ENCODE measurements at places on chromosomes 7 and 10.

GRCh38 chr7:87339373-87339897, 6.0 kb upstream of the CROT start:
- DNase-seq: no peak

GRCh38 chr7:105149827-105150226, 135.8 kb downstream of the KMT2E start:
- peak; percentile 39 for DNase-seq

DNA sequence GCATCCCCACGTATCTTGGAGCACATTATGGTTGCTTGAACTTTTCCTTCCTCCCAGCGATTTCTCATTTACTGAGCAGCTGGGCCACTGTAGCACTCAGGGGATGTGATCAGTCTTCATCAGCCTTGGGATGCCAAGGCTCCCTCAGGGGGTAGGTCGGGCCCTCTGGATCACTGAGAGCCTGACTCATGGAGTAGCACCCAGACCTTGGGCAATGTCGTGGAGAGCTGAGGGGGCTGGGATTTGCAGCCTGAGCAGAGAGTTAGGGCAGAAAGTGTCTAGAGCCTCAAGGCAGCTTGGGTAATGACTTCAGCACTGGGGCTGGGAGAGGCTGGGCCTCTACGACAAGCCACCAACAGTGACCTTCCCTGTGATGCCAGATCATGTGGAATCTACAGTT, 86.5 kb upstream of the CXCL12 start:
- DNase-seq: no peak

- no peak for DNase-seq
Observed at GRCh38 chr10:116476461-116476860, 48.8 kb downstream of the PNLIPRP3 start.

DNA sequence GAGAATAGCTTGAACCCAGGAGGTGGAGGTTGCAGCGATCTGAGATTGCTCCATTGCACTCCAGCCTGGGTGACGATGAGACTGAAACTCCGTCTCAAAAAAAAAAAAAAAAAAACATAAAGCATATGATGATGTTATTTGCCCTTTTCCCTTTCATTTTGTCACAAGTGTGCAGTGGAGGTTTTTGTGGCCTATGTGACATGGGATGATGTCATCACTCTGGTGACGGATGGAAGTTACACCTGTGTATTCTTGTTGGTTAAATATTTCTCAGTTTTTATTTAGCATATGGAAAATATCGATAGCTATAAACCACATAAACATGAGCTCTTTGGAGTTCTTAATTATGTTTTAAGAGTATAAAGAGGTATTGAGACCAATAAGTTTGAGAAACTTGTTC, 71.8 kb upstream of the EMX2 start:
- no peak for DNase-seq

DNA sequence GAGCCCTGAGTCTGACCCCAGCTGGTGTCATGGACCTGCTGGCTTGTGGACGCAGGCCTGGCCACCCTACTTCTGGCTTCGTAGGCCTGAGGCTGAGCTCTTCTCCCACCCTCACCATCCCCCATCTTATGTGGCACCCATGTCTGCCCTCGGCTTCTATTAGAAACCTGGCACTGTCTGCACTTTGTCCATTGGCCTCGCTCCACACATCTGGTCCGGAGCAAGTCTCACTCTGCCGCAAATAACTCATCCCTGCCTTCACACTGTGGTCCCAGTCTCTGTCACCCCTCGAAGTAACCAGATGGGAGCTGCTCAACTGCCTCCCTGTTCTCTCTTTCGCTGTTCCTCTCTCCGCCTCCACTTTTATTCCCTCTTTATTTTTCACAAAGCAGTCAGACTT, 78.6 kb downstream of the TRRAP start:
- no peak for DNase-seq

DNA sequence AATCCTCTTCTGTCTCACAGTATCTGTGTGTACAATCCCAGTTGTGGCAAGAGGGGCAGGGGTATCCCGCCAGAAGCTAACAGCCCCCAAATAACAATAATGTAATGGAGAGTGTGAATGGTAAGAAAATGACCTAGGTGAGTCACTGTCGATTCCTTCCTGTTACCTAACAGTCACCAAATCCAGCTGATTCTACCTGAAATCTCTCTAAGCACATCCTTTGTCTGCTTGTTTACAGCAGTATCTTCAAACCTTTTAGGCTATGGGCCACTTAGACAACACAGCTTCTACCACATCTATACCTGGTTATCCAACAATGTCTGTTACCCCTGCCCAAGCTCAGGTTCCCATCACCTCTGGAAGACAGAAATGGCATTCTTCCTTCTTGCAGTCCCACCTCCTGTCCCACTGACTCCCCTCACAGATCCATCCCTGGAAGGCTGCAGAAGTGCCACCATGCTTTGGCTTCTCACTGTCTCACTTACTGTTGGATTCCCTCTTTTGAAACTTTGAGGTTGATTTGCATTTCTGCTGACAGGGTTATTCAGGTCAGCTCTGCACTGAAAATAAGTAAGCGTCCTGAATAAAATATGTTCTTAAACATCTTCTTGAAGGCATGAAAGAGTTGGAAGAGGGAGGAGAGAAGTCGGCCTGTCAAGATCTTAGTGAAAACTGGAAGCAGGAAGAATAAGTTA, 13.1 kb downstream of the PIP4K2A start:
- no peak for DNase-seq

DNA sequence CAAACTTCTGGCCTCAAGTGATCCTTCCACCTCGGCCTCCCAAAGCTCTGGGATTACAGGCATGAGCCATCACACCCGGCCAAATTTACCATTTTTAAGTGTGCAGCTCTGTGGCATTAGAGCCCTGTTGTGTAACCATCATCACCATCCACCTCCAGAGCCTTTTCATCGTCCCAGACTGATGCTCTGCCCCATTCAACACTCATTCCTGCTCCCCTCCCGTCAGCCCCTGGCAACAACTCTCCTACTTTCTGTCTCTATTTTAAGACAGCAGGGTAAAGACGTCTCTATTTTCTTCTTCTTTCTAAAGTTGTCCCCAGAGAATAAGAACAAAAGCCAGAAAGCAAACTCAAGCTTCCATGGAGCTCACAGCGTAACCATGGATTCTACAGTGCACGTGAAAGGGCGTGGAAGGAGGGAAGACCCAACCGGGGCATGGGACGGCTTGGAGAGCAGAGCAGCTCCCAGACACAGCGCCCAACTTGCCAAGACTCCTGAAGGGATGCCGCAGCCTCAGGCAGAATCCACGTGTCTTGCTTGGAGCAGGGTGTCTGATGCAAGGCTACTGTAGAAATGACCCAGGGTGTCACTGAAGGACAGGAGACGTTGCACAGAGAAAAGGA, 42.7 kb upstream of the PITRM1 start:
- peak; percentile 3 for DNase-seq

- DNase-seq: no peak
Observed at GRCh38 chr10:44067432-44067831, 317.5 kb downstream of the CXCL12 start.

DNA sequence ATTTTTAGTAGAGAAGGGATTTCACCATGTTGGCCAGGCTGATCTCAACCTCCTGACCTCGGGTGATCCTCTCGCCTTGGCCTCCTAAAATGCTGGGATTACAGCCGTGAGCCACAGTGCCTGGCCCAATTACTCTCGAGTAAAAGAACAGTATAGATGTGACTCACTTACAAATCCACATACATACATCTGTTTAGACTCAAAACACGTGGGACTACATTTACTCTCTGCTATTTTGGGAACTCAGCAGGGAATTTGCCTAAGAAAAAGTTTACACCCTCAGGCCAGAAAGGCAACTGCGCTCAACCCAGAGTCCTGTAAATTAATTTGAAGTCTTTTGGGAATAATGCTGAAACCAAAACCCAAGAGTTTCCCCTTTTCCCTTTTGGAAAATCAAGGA, 289.7 kb downstream of the KLF6 start:
- DNase-seq: no peak

- no peak for DNase-seq
Observed at GRCh38 chr10:60990663-60991062, 46.7 kb upstream of the RHOBTB1 start.

GRCh38 chr7:137667633-137668387, 179.0 kb downstream of the DGKI start:
- no peak for DNase-seq

DNA sequence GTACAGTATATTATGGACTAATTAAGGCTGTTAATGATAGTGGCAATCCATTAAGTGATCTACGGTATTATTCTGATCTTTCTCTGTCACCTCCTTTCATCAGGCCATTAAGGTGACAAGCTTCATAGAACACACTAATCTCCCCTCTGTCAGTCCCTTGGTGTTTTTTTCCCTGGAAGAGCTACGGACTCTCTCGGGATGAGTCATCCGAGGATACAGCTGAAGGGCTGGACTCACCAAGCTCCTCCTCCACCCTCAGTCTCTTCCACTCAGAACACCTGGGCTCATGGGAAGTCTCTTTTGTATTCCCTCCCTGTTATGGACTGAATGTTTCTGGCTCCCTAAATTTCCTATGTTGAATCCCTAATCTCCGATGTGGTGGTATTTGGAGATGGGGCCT, 69.8 kb upstream of the PLXNA4 start:
- no peak for DNase-seq

- DNase-seq: no peak
Observed at GRCh38 chr10:131355881-131356280, 44.4 kb upstream of the TCERG1L start.

DNA sequence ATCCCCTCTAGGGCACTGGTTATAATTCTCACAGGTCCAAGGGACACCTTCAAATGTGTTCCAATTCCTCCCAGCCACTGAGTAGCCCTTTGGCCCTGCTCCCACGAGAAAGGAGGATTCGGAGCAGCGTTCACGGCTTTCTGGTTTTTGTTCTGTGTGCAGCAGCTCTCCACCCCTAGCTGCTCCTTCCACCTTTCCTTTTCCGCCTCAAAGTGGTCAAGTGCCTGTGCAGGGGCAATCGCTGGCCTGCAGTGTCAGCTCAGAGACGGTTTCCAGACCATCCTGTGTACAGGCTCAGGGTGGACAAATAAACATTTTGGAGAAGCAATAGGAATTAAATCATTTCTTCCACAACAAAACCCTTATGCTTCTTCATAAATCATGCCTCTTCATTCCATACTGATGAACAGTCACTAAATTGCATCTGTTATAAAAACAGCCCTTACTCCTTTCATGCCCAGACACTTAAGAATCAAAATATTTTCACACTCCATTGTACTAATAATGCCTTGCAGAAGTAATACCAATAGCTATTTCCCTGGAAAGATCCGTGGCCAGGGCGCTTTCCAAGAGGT, 1.1 kb downstream of the KIAA1549 start:
- no peak for DNase-seq

- DNase-seq: no peak
Observed at GRCh38 chr7:89103564-89103963, 308.0 kb upstream of the TEX47 start.

DNA sequence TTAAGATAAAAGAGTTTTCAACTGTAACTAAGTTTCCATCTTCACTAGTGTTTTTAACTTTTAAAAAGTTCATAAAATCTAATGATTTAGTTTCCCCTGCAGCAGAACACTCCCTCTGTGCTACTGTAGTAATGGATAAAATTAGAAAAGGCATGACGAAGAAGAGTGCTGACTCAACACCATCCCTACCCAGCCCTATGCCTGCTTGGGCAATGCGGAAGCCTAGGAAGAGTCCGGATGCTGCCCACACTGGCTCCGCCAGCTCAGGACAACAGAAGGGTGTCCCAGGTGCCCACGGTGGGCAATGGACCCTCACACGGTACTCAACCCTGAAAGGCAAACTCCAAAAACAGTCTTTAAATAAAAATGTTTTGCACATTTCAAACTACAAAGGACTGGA, 118.2 kb downstream of the LARP4B start:
- no peak for DNase-seq

DNA sequence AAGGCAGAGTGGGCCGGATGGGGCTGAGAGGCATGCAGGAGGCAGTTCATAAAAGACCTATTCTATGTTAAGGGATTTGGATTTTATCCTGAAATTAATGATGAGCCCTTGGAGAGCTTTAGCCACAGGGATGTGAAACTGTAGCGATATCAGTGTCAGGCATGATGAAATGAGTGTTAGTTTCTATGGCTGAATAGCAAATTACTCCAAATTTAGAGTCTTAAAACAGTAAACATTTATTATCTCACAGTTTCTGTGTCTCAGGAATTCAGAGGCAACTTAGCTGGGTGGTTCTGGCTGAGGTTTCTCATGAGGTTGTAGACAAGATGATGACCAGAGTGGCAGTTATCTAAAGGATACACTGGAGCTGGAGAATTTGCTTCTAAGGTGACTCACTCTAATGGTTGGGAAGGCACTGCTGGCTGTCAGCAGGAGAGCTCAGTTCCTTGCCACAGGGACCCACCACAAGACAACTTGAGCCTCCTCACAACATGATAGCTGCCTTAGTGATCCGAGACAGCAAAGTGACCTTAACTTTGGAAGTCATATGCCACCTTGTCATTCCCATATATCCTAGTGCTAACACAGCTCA, 36.7 kb upstream of the SFTPD start:
- no peak for DNase-seq

GRCh38 chr7:73786588-73786987, 16.5 kb upstream of the CLDN3 start:
- no peak for DNase-seq

- DNase-seq: no peak
Observed at GRCh38 chr7:37815671-37816371, 32.6 kb upstream of the NME8 start.

GRCh38 chr10:43383204-43383971, 12.0 kb downstream of the FXYD4 start:
- no peak for DNase-seq

DNA sequence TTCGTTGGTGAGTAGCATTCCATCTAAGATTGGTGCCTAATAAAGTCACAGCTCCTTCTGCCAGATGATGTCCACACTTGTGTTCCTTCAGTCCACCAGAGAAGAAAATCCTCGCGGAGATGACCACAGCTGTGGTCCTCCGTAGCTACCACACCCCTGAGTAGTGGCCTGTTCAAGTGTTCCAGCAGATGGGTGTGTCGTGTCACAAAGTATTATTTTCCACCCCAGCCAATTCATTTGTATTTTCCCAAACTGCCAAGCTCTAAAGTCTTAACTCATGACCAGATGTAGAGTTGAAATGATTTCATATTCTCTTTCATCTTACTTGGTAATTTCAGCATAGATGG, 251.3 kb upstream of the TCF7L2 start:
- DNase-seq: no peak

GRCh38 chr10:3213208-3213607, 40.6 kb upstream of the PITRM1 start:
- DNase-seq: no peak

Data from suppressor macrophage treated with lipopolysaccharide for 1 hour (primary cell).